ENCODE measurements at places on chromosomes 13 and 19. TPM values are rescaled to one million over a fixed set of nuclear protein-coding genes. Genes with fewer than 3 reads are reported as not detected.

SCEL gene
- total RNA-seq: not detected

SPRED3 gene
- 2.4 TPM for total RNA-seq

RASIP1 gene
- total RNA-seq: 0.12 TPM

DNA sequence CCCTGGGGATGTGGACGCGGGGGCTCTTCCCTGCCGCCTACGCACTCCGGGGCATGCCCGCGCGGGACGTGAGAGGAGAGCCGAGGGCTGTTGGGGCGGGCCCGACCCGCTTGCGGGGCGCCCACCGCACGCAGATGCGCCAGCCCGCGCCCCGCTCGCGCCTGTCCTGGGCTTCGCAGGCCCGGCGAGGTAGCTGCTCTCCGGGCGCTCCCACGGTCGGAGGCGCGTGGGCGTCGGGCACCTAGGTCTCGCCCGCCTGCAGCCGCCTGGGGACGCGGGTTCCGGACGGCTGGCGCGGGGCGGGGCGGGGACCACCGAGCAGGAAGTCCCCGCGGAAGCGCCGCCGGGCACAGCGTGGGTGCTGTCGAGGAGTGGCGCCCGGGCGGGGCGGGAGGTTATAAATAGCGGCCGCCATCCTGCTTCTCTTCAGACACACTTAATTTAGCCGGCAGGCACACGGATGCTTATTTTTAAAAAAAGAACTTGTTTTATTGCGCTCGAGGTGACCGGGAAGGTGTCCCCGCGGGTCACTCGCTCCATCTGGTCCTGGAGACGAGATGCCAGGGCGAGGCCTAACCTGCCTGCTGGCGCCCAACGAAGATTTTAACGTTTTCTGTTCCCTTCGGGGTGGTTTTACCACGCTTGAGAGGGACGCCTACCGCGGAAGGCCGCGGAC is 561 bp upstream of the GJA3 start:
- peaks cover 10% of the 10 kb centered on the region for H3K27me3 ChIP-seq
- peak; percentile 64 for DNase-seq

- DNase-seq: no peak
- H3K27me3 ChIP-seq: peaks cover 51% of the 10 kb centered on the region
- peaks cover 41% of the 10 kb centered on the region for H3K4me1 ChIP-seq
- H3K36me3 ChIP-seq: no peaks in the 10 kb centered on the region
- no peak overlapping the region for H3K27ac ChIP-seq
Measured at GRCh38 chr19:13016245-13016627, 21.0 kb downstream of the NFIX start.

DNA sequence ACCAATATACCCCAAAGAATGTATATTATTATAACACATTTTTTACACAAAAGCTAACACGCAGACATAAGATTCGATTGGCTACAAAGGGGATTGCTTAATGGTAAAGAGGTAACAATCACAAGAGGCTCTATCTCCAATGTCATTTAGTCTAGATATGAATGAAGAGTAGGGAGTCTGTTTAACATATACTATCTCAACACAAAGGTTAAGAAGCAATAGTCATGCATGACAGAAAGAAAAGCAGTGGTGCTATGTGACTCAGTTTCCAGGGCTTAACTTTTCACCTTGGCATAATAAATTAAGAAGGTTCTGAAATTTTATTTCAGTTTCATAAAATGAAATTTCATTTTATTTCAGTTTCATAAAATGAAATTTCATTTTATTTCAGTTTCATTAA is 33.3 kb downstream of the UFM1 start:
- peaks cover 3% of the 10 kb centered on the region for H3K27me3 ChIP-seq
- H3K27ac ChIP-seq: no peak overlapping the region
- H3K4me3 ChIP-seq: no peak overlapping the region
- no peaks in the 10 kb centered on the region for H3K36me3 ChIP-seq
- H3K4me1 ChIP-seq: no peaks in the 10 kb centered on the region

DNA sequence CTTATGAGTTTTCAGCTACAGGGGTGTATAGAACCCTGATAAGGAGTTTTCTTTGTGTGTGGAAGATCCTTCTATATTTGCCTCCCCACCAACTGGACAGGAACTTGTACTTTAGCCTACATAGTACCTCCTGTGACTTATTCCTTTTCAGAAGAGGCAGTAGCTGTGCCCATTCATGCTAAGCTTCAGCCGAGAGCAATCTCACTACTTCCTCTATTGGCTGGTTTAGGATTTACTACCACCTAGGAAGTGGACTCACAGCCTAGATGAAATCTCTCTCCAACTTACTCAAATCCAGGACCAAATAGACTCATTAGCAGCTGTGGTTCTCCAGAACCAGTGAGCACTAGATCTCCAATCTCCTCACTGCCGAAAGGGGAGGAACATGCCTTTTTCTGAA is 2.3 kb upstream of the REX1BD start:
- peaks cover 8% of the 10 kb centered on the region for H3K36me3 ChIP-seq
- no peak for DNase-seq
- peak overlapping the region; percentile 9 for H3K4me3 ChIP-seq
- peaks cover 36% of the 10 kb centered on the region for H3K4me1 ChIP-seq
- H3K27me3 ChIP-seq: peaks cover 2% of the 10 kb centered on the region
- no peak overlapping the region for H3K27ac ChIP-seq

- peaks cover 7% of the 10 kb centered on the region for H3K36me3 ChIP-seq
- peak overlapping the region; percentile 96 for H3K27ac ChIP-seq
Measured at GRCh38 chr19:50349277-50350057, 16.0 kb downstream of the NAPSA start.

DNA sequence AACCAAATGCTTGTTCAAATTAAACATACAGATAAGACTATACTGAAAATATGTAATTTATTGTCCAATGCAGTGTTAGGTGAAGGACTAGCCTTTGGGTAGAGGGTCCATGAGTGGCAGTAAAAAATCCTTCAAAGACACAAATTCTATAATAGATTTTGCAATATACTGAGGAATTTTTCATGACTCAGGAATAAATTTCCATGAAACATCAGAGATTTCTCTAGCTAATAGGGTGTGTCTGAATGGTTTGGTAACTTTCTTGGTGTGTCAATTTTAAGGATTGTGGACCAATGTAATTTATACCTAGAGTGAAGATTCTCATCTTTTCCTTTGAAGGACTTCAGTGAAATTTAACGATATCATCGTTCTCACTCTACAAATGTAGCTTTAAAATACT is 546.7 kb downstream of the SLITRK5 start:
- H3K4me3 ChIP-seq: no peak overlapping the region
- DNase-seq: no peak
- H3K36me3 ChIP-seq: no peaks in the 10 kb centered on the region
- H3K27ac ChIP-seq: no peak overlapping the region

DNA sequence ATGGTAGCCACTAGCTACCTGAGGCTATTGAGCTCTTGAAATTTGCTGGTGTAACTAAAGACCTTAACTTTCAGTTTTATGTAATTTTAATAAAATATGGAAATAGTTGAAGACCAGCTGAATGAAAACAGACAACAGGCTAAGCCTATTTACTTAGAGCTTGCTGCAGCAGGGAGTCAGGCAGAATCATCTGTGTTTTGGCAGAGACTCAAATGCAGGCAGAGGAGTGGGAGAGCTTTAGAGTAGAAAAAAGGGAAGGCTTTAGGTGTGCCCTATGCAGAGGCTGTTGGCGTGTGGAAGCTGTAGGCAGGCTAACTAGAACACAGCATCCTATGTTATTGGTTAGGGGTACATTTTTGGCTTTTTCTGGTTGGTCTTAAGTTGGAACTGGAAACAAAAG is 304.9 kb upstream of the NBEA start:
- no peak overlapping the region for H3K27ac ChIP-seq
- H3K36me3 ChIP-seq: no peaks in the 10 kb centered on the region
- no peak overlapping the region for H3K4me3 ChIP-seq
- H3K27me3 ChIP-seq: no peaks in the 10 kb centered on the region
- H3K4me1 ChIP-seq: no peaks in the 10 kb centered on the region
- no peak for DNase-seq

All from activated B cell treated with CpG ODN at 0.5 μM for 24 hours (primary cell).